Dermis microvascular lymphatic vessel endothelial cell (primary cell): ENCODE measurements at places on chromosomes 2 and 18. TPM values are rescaled to one million over a fixed set of nuclear protein-coding genes. Genes with fewer than 3 reads are reported as not detected.

Gene SLC4A3
- 0.13 and 0.25 TPM in 2 replicates for total RNA-seq

Gene IL36B
- total RNA-seq = not detected in 2 replicates

Gene KHK
- 3.0 and 3.2 TPM in 2 replicates for total RNA-seq

Gene G6PC2
- total RNA-seq = not detected in 2 replicates

Gene CCDC85A
- total RNA-seq = 2.2 and 2.8 TPM in 2 replicates

Gene CD207
- total RNA-seq = under 0.01 TPM in 2 replicates
